ENCODE measurements at places on chromosomes 1 and 21. TPM values are rescaled to one million over a fixed set of nuclear protein-coding genes. Genes with fewer than 3 reads are reported as not detected.
A peak's percentile ranks its signal among the peaks of the same experiment; 100 is the strongest.

Gene IFNAR2
- total RNA-seq, result 57.7 TPM

Gene BLACAT1
- 0.21 TPM for total RNA-seq

Gene AIRE
- total RNA-seq, result 0.10 TPM

Gene ALDH9A1
- 34.4 TPM for total RNA-seq

GRCh38 chr1:29260531-29260930 is 24.2 kb downstream of the PTPRU start:
- no peak overlapping the region for H3K4me3 ChIP-seq
- peaks cover 7% of the 10 kb centered on the region for H3K27me3 ChIP-seq
- H3K36me3 ChIP-seq, result no peaks in the 10 kb centered on the region

DNA sequence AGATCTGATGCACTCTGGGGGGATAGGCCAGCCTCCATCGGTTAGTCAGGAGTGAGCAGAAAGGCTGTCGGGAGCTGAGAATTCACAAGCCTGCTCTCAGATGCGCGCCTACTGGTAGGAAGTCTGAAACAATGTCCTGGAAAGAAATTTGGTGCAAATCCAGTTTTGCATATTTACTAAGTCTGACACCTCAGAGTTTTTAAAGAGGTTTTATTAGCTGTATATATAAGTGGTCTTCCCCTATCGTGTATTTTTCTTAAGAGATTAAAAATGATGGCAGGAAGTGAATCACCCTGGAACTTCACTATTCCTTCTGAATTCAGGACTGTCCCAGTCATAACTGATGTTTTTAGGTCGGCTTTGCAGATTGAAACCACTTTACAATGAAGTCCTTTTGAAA is 99.8 kb upstream of the C1orf105 start:
- H3K27me3 ChIP-seq, result no peaks in the 10 kb centered on the region
- no peak overlapping the region for H3K4me3 ChIP-seq
- no peak overlapping the region for H3K27ac ChIP-seq
- no peaks in the 10 kb centered on the region for H3K4me1 ChIP-seq
- DNase-seq, result no peak
- H3K36me3 ChIP-seq, result no peaks in the 10 kb centered on the region

DNA sequence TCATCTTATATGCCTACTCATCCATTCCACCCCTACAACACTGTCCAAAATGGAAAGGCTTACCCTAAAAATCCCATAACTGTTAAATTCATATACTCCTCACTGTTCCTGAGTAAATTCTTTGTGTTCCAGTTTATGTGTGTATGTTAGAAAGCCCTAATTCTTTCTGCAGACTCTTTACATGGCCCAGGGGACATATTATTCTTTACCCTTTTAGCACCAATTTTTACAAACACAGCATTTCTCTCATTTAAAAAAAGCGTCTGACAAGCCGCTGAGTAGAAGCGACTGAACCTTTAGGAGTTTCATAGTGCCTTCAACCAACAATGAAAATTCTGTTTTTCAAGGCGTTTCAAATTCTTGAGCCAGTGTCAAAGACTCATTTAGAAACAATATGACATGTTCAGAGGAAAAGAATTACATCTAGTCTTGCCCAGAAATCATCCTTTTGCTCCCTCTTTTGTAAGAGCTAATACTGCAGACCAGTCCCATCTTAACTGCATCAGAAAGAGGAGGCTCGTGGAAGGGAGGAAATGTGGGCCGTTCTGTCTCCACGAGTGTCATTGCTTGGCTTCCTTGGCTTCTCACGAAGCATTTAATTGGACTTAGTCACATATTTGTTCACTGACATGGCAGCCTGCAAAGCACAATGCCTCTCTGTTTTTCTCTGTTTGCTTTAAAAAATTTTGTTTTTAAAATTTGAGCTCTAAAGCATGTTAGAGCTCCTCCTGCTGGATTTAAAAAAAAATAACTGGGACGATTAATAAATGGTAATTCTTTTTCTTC is 21.3 kb upstream of the C1orf105 start:
- H3K4me3 ChIP-seq, result 0 out of 2 replicates have a peak overlapping the region, but pooled peaks have one; percentile 3
- H3K36me3 ChIP-seq, result no peaks in the 10 kb centered on the region
- H3K27me3 ChIP-seq, result no peaks in the 10 kb centered on the region

GRCh38 chr1:45883658-45884057 is 80.2 kb downstream of the MAST2 start:
- 0 out of 2 replicates have a peak, but pooled peaks cover 4% of the 10 kb centered on the region for H3K4me1 ChIP-seq
- H3K27me3 ChIP-seq, result no peaks in the 10 kb centered on the region
- no peak overlapping the region for H3K27ac ChIP-seq
- no peak for DNase-seq
- no peaks in the 10 kb centered on the region for H3K36me3 ChIP-seq

DNA sequence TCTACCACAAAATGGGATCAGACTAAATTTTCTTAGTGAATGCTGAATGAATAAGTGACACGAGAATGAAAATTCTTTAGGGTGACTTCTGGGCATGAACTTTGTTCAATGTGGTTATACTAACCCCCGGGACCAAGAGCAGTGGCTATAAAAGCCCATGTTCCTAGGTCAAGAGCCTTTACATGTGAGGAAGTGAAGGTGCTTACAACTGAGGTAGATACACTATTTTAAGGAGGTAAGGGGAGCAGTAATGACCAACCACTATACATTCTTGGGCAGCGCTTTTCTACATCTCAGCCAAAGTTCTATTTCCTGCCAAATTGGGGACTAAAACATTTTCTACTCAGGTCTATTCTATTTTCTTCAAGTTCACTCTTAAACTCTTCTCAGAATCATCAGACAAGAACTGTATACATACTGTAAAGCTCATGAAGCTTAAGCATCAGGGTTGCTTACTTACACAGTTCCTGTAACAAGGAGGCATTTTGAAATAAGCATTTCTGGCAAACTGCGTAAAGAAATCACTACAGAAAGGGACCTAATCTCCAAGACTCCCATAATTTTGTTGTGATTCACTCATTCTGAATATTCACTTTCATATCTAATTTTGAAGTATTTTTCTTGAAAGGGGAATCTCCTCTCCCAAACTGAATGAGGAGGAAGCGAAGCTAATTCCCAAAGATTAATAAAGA is 8.5 kb upstream of the ARHGAP29 start:
- H3K4me1 ChIP-seq, result no peaks in the 10 kb centered on the region
- H3K36me3 ChIP-seq, result no peaks in the 10 kb centered on the region
- peaks cover 3% of the 10 kb centered on the region for H3K27me3 ChIP-seq
- H3K27ac ChIP-seq, result no peak overlapping the region
- DNase-seq, result no peak

DNA sequence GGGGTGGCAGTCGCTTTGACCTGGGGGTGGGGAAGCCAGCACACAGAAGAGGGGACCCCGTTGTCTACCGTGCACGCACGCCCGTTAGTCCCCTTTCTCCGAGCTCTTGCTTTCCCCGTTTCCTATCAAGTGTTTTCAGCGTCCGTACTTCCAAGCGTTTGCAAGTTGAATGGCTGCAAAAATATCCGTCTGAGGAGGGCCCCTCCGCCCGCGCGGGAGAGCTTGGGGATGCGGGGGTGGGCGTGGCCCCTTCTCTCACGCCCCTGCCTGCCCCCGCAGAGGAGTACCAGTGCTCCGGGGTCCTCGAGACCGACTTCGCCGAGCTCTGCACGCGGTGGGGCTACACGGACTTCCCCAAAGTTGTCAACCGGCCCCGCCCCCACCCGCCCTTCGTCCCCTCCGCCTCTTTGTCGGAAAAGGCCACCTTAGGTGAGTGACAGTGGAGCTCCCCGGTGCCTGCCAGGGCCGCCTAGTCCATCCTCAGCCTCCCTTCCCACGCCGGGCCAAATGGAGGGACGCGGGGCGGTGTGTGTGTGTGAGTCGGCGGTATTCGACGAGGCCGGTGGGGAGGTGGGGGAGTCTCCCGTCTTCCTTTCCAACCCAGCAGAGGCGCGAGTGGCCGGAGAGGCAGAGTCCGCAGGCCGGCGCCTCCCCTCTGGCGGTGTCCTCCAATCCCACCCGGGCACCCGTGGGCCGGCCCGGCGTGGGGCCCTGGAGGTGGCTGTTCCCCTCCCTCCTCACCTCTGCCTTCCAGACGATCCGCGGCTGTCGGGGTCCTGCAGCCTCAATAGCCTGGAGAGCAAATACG is 3.4 kb downstream of the LRRC71 start:
- peaks cover 21% of the 10 kb centered on the region for H3K27me3 ChIP-seq
- no peak overlapping the region for H3K27ac ChIP-seq
- DNase-seq, result no peak
- no peak overlapping the region for H3K4me3 ChIP-seq
- no peaks in the 10 kb centered on the region for H3K36me3 ChIP-seq
- H3K4me1 ChIP-seq, result no peaks in the 10 kb centered on the region

Measured in GM12878 (cell line).